Daoy (cell line): ENCODE measurements at places on chromosomes 7 and 10.

DNA sequence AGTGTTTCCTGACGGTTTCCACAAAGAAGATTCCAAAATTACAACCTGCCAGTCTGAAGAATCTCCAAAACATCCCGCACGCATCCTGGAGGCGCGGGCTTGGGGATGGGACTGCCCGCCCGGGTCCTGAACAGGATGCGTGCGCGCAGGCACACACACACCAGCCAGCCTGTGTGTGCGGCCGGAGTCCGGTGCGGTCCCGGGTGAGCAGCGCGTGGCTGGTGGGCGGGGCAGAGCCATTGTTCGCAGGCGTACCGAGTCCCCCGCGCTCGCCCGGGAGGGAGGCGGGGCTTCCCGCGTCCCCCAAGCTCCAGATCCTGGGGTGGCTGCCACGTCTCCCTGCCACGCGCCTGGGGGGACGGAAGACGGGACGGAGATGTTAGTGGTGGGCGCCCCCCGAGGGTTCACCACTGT is 675 bp upstream of the SCD start:
- peak; percentile 77 for DNase-seq

- no peak for DNase-seq
Observed at GRCh38 chr10:132434405-132435005, 37.5 kb downstream of the PWWP2B start.

- no peak for DNase-seq
Observed at GRCh38 chr7:107689553-107689952, 28.9 kb downstream of the SLC26A4 start.

GRCh38 chr10:73771722-73772280 is 10.0 kb upstream of the CHCHD1 start:
- peak; percentile 84 for DNase-seq

- no peak for DNase-seq
Observed at GRCh38 chr10:79430325-79430905, 15.0 kb downstream of the ZCCHC24 start.
